Foreskin fibroblast (primary cell): ENCODE measurements at places on chromosomes 12 and 14.

DNA sequence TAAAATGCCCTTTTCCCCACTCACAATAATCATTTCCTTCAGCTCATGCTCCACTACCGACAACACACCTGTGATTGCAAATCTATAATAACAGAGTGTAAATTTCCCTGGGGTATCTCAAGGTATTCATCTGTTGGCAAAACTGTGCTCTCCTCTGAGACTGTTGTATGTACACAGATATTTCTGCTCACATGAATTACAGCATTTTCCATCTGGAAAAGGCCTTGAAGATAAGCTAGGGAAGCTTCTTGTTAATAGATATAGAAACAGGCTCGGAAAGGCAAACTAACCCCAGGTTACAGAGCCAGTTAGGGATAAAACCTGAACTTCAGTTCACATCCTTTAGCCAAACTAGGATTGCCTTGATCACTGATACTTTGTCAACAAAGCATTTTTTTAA lies 210.4 kb upstream of the KRR1 start:
- no peak for DNase-seq

GRCh38 chr12:125382926-125383325 lies 317.7 kb downstream of the AACS start:
- no peak for DNase-seq

DNA sequence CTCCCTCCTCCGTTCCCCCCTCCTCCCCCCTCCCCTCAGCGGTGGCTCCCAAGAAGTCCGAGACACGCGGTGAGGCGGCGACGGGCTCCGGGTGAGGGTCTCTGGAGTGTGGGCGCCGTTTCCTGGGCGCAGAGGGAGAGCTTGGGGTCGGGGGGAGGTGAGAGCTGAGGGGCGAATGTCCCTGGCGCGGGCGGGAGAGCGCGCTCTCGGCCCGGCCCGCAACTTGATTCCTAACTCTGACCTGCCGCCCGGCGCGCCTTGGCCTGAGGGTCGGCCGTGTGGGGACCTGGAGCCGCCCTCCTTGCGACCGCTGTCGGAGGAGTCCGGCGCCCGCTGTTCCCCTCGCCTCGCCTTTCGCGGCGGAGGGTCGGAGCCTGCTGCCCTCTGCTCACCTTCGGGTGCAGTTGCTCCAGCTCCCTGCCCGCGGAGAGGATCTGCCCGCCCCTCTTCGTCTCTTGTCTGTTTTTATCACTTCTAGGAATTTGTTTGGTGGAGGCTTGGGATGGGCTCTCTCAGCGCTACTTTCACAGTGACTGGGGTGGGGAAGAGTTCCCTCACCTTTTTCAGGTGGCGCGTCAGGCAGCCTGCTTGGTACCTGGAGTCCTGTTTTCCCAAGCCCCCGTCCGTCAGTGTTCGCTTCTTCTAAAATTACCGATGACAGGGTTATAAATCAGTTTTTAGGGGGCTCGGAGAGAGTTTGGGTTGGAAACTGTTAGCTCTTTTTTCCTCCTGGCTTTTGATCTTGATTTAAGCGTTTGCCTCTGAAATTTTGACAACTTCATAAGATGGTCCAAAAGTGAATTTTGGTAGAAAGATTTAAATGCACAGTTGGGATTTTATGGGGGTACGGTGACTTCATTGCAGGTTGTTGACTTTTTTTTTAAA lies 495 bp downstream of the ADIPOR2 start:
- peak; percentile 50 for DNase-seq

- no peak for DNase-seq
Measured at GRCh38 chr12:71958457-71958856, 19.8 kb downstream of the TPH2 start.

DNA sequence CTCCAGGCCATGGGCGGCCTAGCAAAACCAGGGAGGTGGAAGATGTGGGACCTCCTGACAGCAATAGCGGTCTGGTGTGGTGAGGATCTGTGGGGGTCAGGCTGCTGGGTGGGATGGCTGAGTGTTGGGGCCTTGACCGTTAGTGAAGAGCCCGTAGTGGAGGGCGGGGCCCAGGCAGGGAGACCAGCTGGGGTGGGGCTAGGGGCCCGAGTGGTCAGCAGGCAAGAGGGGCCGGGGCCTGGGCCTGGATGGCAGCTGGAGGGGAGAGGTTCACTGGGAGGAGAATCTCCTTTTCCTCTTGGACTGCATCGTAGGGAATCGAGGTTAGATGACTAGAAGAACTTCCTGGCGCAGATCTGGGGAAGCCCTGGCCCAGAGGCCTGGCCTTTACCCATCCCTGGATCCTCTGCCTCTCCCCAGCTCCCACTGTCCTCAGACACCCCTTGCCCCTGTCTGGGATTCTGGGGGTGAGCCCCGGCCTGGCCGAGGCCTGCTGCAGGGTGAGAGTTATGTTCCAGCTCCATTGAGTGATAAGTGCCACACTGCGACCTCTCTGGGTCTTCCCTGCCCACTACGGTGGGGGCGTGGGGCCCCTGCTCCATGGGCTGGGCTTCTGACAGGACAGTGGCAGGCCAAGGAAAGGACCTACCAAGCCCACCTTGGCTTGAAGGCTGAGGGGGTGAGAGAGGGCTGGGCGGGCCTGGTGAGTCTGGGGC lies 47.1 kb downstream of the KRT80 start:
- DNase-seq, result no peak

DNA sequence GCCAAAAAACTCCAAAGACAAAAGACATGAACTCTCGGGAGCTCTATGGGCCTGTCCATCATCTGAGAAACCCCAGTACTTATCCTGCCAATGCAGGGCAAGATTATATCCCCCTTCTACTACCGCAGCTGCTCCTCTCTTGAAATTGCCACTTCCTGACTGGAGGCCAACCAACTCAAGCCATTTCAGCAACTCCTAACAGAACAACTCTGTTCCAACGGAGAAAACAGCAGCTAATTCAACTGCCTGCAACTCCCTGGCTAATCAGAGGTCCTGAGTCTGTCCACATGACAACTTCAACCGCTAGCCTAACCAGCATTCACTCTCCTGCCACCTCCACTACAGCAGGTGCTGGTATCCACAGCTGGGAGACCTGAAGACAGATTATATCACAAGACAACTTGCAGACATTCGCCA lies 24.1 kb downstream of the CEP83 start:
- DNase-seq, result no peak

- no peak for DNase-seq
Measured at GRCh38 chr12:128444598-128444997, 177.6 kb downstream of the TMEM132C start.

- DNase-seq, result no peak
Measured at GRCh38 chr12:21819678-21820077, 45.2 kb upstream of the KCNJ8 start.

GRCh38 chr14:22594156-22594716 lies 3.9 kb upstream of the ABHD4 start:
- DNase-seq, result no peak

GRCh38 chr14:73842851-73843250 lies 8.8 kb upstream of the PTGR2 start:
- no peak for DNase-seq

DNA sequence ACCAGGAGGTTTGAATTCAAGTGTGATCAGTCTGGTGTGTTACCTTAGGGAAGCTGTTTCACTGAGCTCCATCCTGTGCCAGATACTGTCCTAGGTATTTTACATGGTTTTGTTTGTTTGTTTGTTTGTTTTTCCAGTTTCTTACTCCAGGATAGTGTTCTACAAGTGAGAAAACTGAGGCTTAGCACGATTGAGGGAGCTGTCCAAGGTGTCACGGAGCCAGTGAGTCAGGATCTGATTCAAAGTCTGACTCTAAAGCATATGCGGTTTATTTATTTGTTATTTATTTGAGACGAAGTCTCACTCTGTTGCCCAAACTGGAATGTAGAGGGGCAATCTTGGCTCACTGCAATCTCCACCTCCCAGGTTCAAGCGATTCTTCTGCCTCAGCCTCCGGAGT lies 79.7 kb upstream of the GNG2 start:
- peak; percentile 24 for DNase-seq

DNA sequence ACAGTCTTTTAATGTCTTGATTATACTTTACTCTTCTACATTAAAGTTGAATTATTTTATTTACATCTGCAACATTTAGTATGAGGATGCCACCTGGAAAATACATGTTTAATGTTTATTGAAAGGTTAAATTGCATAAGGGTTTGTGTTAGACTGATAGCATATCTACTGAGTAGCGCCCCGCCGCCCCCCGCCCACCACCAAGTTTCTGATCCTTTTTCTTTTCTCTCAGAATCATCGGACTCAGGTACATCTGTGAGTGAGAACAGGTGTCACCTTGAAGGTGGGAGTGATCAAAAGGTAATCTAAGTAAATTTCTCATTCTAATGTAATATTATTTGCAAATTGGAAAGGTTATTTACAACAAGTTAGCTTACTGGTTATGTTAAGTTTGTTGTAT lies 16.2 kb downstream of the MDM2 start:
- DNase-seq, result no peak

DNA sequence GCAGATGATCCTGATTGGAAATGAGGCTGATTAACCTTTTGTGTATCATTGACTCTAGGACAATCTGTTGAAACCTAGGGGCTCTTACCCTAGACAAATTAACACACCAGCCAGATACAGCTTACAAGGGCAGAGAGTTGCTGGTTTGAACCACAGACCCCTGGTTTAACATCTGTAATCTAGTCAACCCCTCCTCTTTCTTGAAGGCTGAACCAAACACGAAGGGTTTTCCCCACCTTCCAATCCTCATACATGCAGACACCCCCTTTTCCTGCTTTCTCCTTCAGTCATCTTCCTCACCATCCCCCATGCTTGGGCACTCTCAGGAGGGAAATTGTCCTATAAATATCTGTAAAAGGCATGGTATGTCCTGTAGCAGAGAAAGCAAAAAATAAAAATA lies 126.0 kb upstream of the HIF1A start:
- no peak for DNase-seq

GRCh38 chr12:43004141-43004540 lies 414.6 kb upstream of the PRICKLE1 start:
- DNase-seq, result no peak

DNA sequence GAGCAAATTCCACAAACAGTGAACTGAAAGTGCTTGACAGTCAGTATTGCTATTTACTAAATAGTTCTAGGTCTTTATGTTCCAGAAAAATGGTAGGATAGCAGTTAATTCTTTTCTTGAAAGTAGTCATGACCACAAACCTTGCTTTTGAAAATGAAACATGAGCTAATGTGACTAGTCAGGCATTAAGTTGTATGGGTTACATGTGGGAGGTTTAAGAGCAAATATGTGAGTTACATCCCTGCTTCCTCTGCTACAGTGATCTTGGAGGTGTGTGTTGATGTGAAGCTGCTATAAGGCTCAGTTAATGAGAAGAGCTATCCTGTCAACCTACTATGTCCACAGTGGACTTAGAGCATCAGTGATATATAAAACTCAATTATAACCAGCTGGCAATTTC lies 741.6 kb downstream of the FSCB start:
- no peak for DNase-seq

- no peak for DNase-seq
Measured at GRCh38 chr14:104974146-104974541, 4.0 kb downstream of the AHNAK2 start.

- no peak for DNase-seq
Measured at GRCh38 chr14:91078095-91078737, 17.8 kb upstream of the RPS6KA5 start.

DNA sequence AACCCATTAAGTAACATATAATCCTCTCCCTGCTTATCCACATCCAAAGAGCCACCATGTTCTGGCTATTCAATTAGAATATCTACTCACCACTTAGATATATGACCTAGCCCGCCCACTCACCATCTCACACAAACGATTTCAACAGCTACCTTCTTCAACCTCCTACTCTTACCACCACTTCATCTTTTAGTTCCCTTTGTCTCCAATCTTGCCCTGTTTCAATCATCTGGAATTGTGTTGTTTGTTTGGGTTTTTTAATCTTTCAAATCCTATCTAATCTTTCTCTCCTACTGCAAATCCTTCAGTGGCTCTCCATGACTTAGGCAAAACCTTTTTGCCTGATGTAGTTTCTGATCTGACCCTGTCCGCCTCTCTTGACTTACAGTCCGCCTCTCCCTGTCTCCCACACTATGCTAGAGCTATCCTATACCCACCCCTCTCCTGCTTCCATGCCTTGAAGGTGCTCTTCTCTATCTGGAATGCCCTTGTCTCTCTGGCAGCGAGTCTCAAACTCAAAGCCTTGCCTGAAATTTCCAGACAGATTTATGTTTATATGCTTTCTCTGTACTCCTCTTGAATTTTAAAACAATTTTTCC lies 161.0 kb upstream of the CRY1 start:
- no peak for DNase-seq

DNA sequence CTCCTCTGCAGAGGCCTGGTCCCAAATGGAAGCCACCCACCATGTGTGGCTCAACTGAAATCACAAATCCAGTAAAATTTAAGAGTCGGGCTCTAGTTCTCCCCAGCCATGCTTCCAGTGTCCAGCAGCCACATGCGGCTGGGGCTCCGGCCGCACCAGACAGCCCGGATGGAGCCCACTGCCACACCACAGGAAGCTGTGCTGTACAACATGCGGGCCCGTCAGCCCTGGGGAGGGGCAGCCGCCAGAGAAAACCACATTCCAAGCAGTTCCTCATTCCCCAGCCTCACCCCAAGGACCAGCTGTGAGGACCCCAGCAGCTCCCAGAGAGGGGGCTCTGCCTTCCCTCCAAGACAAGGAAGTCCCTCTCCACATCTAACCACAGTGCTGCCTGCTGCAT lies 135.0 kb downstream of the NCOR2 start:
- DNase-seq, result no peak

- DNase-seq, result no peak
Measured at GRCh38 chr12:9730591-9730990, 2.3 kb downstream of the CLECL1 start.

GRCh38 chr12:93762059-93762719 lies 85.0 kb downstream of the CRADD start:
- peak; percentile 48 for DNase-seq

DNA sequence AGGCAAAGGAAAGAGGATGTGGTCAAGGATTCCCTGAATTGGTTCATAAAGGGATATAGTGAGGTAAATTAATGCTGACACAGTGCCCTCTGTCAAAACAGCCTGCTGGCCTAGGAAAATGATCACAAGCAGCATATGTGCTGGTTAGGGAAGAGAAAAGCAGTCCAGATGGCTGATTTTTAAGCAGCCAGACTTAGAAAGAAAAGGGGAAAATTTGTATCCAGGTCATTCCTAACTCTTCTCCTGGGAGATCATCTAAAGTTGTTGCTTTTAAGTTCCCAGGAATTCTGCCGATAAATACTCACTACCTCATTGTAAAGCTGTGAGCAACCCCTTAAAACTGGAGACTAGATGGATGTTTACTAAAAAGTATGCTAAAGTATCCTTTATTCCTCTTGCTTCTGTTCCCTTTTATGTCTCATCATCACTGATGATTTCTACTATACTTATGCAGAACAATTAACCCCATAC lies 46.4 kb upstream of the CNOT2 start:
- peak; percentile 68 for DNase-seq

GRCh38 chr12:127791217-127791616 lies 475.8 kb upstream of the TMEM132C start:
- DNase-seq, result no peak

GRCh38 chr12:52182898-52183543 lies 8.8 kb downstream of the KRT80 start:
- no peak for DNase-seq

DNA sequence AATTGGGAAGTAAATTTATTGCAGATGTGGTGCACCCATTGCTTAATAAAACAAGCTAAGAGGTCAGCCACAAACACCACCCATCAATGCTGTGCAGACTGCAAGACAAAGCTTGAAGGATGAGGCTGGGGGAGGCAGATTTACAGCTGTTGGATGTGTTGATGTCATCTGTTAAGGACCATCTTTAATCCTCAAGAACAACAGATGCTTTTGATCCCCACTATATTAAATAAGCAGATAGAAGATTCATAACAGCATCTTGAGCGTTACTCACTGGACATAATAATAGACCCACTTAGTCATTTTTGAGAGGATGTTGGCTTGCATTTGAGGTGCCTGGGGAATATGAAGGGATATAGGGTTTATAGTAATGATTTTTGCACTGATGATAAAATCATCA lies 58.8 kb downstream of the GPR68 start:
- peak; percentile 23 for DNase-seq
